ENCODE measurements at places on chromosomes 2 and 18.

DNA sequence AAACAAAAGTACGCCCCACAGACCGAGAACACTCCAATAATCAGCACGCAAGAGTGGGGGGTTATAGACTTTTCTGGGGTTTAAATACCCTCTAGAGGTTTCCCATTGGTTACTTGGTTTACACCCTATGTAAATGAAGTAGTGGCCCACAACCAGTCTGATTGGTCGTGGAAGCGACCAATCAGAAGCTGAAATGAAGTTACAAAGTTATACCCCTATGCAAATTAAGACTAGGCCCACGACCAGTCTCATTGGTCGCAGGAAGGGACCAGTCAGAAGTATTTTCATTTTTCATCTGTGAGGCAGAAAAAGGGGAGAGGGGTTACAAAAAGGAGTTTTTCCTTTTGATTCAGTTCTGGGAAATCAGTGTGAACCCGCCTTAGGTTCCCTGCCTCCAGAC, 55.3 kb upstream of the YWHAQ start:
- no peak for DNase-seq

- no peak for DNase-seq
Measured at GRCh38 chr18:8218197-8218596, 391.0 kb upstream of the RAB12 start.

GRCh38 chr2:226583715-226584114, 215.9 kb downstream of the IRS1 start:
- DNase-seq: no peak

- DNase-seq: no peak
Measured at GRCh38 chr2:216206041-216206703, 97.0 kb downstream of the XRCC5 start.

DNA sequence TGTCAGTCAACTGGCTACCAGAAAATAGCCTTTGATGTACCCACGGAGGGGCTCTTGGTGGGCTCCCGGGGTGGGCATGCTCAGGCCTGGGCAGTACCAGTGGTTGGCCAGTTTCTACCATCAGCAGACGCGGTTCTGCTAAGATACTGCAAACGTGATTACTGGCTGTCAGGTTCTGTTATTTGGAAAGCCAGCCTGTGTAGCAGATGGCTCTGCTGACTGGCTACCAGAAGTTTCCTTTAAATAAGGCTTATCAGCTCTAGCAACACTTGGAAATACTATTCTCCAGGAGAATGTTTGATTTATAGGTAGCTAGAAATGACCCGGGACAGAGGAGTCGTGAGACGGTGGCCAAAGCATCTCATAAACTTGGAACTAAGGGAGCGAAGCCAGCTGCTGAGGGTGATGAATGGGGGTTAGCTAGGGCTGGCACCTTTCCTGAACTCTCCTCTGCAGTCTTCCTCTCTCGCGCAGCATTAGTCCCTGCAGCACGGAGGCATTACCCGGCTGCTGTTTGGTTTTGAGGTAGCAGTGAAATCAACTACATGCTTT, 171.9 kb downstream of the AGAP1 start:
- DNase-seq: no peak

DNA sequence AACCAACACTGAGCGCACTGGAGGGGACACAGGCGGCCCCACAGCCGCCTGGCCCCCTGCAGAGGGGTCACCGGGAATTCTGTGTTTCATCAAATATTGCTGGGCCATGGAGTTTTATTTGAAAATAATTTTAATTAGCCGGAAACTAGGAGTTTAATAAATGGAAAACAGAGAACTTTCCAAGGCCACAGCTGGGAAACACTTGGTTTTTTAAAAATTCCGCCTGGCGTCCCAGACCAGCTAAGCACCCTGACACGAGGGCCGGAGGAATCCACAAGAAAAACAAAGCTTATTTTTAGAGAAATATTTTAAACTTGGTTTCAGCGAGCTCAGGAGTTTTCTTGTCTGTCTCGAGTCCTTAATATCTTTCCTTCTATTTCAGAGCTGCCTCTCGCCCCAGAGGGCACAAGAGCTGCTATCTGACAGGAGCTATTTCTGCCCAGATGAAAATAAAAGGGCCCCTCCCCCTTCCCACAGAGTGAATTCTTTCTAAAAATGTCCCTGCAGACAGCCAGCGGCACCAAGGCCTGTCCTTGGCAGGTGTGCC, 8.2 kb downstream of the ZFP36L2 start:
- no peak for DNase-seq

- no peak for DNase-seq
Measured at GRCh38 chr18:2589345-2590068, 18.1 kb downstream of the NDC80 start.

GRCh38 chr18:13629841-13630715, 96.3 kb downstream of the FAM210A start:
- peak; percentile 32 for DNase-seq

DNA sequence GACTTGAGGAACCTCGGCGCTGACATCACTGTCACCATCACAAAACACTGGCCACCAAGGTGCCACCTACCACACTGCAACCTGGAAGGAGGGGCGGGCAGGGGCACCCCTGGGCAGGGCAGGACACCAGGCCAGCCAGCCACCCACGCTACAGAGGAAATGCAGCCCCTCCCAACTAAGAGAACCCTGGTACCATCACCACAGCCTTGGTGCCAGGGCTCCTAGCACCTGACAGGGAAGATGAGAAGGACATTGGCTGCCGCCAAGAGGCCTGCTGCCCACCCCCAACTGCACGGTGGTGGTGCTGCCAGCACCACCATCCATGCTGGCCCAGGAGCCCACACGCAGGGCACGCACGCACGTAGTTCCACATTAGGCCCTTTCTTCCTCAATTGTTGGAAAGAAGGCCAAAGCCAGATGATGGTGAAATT, 88.7 kb downstream of the HDAC4 start:
- DNase-seq: no peak

GRCh38 chr2:154706660-154707059, 8.2 kb downstream of the KCNJ3 start:
- no peak for DNase-seq

DNA sequence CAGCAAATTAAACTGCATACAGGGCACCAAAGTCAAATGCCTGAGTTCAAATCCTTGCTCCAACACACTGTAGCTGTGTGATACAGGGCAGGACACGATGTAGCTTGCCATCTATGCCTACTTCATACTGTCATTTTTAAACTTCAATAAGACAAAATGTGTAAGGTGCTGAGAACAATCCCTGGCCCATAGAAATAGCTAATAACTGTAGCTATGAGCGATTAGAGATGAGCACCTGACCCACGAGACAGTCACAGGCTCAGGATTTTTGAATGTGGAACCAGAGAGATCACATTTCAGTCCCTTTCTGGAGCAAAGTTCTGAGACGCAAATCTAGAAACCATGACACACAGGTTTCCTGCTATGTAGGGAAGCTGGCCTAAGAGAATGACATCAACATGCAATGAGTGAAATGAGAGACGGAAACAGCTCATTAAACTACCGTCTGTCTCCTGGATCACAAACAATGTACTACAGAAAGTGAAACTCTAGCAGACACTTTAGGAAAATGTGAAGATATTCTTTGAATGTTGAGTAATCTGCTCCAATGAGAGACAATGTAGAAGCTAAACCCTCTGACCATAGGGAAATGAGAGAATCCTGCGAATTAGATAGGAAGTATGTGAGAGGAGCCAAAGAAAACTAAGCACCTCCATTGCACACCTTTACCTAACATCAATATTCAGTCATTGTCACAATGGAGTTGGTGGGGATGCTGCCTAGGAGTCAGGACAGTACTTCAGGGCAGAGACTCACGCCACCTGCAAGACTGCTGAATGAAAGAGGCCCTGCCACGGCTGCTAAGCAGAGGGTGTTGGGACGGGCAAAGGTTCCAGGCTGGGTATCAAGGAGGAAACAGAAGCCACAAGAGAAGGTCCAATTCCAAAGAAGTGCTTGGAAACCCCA, 25.5 kb downstream of the B4GALT6 start:
- peak; percentile 52 for DNase-seq

GRCh38 chr2:59589881-59590280, 963.6 kb downstream of the BCL11A start:
- no peak for DNase-seq
